Activated T-helper 2 cell treated with anti-CD3 and anti-CD28 coated beads, Interferon-gamma antibody, Interleukin-2, Interleukin-4, amounts not matched to agents 10 μg/mL and 5 μg/mL and 100 μg/mL, durations not matched to agents 14 hours and 24 hours and 36 hours (primary cell): ENCODE measurements at places on chromosomes 7 and 10. TPM values are rescaled to one million over a fixed set of nuclear protein-coding genes. Genes with fewer than 3 reads are reported as not detected.

DNA sequence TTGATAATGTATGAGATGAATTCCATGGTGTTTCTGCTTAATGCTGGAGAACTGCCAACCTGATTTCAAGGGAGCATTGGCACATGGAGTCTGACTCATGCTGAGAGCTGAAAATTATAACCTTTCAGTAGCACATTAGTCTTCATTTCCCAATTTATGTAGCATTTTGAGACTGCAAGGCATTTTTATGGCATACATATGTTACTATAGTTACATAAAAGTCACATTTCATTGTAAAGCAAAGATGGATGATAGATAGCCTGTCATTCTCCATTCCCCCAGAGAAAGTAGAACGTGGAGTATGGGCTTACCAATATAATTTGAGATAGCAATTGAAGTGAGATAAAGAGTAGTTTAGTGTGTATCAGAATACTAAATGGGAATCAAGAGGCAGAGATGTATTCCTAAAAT is 103.1 kb downstream of the SLC16A9 start:
- H3K36me3 ChIP-seq: no peaks in the 10 kb centered on the region
- no peak overlapping the region for H3K27ac ChIP-seq
- peaks cover 6% of the 10 kb centered on the region for H3K27me3 ChIP-seq
- no peaks in the 10 kb centered on the region for H3K4me1 ChIP-seq
- no peak overlapping the region for H3K4me3 ChIP-seq
- no peak for DNase-seq

DNA sequence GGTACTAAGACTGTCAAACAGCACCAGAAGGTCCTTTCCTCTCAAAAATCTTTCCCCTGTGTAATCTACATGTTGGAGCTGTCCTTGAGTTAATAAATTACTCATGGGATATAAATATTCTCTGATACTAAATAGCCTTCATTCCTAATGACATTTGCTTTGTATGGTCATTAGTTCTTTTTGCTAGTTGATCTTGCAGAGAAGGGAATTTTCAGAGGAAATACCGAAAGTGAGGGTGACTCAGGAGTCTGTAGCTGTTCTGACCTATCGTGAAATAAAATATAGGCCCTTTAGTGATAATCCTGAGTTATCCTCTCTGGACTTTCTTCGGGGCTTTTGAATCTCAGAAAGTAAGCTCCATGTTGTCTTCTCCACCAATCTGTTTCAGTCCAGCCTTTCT is 19.4 kb upstream of the CLDN12 start:
- H3K27ac ChIP-seq: no peak overlapping the region
- H3K27me3 ChIP-seq: no peaks in the 10 kb centered on the region
- H3K4me1 ChIP-seq: peaks cover 4% of the 10 kb centered on the region
- DNase-seq: no peak

DNA sequence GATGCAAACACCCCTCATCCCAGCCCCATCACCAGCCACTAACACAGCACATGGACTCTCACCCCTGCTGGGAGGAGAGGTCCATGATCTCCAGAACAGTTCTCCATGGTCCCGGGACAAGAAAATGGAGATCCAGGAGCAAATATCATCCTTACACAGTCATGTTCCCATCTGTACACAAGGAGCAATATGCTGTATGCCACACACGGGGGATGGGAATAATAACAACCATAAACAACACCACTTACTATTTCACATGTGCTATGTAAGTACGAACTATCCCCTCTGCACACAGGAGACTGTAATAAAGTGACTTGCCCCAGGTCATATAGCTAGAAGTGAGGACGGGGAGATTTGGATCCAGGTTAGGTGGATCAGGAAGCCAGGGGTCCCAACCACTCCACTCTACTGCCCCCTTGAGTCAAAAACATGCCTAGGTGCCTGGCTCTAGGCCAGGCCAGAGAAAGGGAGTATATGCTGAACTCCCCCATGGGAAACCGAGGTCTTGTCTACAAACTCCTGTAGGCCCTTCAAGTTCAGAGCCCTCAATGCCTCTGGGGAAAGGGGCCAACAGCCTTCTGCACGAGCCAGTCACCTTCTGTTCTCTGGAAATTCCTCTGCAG is 34.1 kb downstream of the LRRC20 start:
- no peak for DNase-seq
- no peak overlapping the region for H3K27ac ChIP-seq
- no peak overlapping the region for H3K4me3 ChIP-seq
- no peaks in the 10 kb centered on the region for H3K27me3 ChIP-seq
- no peaks in the 10 kb centered on the region for H3K36me3 ChIP-seq

DNA sequence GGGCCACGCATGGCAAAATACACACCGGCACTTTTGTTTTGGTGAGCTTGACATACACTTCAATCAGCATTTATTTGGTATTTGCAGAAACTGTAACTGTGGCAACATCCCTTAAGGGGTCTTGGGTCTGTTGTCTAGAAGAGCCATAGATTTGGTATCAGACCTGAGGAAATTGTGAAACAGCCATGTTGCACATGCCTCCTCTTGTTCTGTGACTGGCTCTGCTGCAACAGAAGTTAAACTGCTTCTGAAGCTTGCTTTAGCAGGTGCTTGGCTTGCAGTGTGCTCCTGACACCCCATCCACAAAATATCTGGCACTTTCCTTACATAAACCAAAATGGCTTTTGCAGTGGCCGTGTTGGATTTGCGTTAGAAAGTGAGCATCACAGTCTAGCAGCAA is 247.3 kb downstream of the GATA3 start:
- no peak for DNase-seq
- H3K27me3 ChIP-seq: peaks cover 5% of the 10 kb centered on the region
- no peak overlapping the region for H3K27ac ChIP-seq
- peaks cover 27% of the 10 kb centered on the region for H3K4me1 ChIP-seq
- H3K4me3 ChIP-seq: no peak overlapping the region

GRCh38 chr7:120949998-120950538 is 509 bp upstream of the ING3 start:
- DNase-seq: no peak
- H3K4me1 ChIP-seq: peaks cover 20% of the 10 kb centered on the region
- peaks cover 9% of the 10 kb centered on the region for H3K27me3 ChIP-seq
- peaks cover 29% of the 10 kb centered on the region for H3K36me3 ChIP-seq
- peak overlapping the region; percentile 97 for H3K27ac ChIP-seq
- H3K4me3 ChIP-seq: peak overlapping the region; percentile 91

- H3K4me1 ChIP-seq: no peaks in the 10 kb centered on the region
- H3K27ac ChIP-seq: no peak overlapping the region
- DNase-seq: no peak
Observed at GRCh38 chr10:34667177-34667576, 147.9 kb downstream of the PARD3 start.

DNA sequence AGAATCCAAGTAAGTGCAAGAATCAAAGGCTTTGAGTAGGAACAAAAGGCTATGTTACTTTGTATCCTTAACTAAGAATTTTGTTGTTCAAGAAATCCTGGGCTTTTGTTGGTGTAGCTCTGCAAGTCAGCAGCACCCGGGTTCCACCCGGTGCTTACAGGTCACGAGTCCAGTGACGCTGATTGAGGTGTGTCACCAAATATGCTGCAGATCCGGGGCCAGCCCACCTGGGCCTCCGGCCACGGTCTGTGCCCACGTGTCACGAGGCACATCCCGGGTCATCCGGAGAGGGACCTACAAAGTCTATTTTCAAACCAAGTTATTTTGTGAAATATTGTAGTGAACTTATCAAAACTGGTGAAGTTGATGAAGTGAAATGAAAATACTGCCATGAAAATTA is 103.1 kb downstream of the MGMT start:
- no peaks in the 10 kb centered on the region for H3K4me1 ChIP-seq
- no peak overlapping the region for H3K27ac ChIP-seq
- DNase-seq: no peak

DNA sequence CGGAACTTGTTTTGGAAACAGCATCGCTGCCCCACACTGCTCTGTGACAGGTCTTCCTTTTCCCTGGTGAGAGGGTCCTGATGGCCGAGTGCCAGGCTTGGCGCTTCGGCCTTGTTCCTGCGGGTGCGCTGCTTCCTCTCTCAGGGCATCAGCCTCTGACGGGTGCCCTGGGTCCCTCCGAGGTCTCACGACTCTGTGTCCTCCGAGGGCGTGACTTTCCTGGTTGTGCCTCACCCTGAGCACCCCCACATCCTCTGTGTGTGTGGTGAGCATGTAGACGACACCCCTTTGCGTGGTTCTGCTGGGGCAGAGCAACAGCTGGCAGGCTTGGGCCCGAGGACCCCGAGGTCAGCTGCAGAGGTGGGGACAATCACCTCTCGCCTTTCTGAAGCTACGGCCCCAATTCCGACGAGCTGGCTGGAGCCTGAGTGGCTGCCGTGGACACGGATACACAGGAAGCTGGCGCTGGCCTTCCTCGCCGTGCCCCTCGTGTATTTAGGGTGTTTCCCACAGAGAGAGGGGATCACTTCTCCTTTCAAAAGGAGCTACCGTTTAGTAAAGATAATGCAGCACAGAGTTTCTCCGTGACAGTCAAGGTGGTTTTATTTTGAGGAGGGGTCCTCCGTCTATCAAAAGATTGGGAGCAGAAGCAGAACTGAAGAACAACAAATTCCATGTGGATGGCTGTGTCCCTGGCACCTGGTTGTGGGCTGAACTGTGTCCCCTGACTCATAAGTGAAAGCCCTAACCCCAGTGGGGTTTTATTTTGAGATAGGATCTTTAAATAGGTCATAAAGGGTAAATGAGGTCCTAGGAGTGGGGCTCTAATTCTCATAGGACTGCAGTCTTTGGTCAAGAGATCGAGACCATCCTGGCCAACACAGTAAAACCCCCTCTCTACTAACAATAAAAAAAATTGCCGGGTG is 36.2 kb upstream of the PITRM1 start:
- H3K36me3 ChIP-seq: no peaks in the 10 kb centered on the region
- no peak overlapping the region for H3K4me3 ChIP-seq
- H3K27ac ChIP-seq: no peak overlapping the region

DNA sequence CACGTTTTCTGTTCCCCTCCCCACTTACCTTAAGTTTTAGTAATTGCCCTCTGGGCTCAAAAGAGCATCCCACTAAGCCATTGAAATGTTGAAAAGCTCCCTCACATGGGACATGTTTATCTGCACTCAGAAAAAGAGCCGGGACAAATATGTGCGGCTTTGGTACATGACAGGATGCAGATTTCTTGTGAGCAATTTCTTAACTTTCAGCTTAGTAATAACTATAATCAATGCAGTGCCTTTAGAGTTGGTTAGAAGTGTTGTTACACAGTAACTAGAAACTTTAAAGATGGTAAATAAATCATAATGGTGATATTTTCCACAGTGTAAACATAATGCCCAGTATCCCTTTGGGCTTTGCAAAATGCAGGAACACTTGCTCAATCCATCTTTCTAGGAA is 89.2 kb downstream of the ZNF365 start:
- no peak overlapping the region for H3K4me3 ChIP-seq
- no peak overlapping the region for H3K27ac ChIP-seq
- no peaks in the 10 kb centered on the region for H3K36me3 ChIP-seq
- DNase-seq: no peak

DNA sequence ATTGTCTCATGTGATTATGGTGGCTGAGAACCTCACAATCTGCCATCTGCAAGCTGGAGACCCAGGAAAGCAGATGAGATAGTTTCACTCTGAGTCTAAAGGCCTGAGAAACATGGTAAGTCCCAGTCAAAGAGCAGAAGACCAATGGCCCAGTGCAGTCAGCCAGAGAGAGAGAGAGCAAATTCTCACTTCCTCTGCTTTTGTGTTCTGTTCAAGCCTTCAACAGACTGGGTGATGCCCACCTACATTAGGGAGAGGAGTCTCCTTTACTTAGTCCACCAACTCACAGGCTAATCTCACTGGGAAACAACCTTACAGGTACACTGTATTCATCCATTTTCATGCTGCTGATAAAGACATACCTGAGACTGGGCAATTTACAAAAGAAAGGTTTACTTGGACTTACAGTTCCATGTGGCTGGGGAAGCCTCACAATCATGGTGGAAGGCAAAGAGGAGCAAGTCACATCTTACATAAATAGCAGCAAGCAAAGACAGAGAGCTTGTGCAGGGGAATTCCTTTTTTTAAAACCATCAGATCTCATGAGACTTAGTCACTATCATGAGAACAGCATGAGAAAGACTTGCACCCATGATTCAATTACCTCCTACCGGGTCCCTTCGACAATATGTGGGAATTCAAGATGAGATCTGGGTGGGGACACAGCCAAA is 4.7 kb upstream of the FRMPD2 start:
- H3K4me3 ChIP-seq: no peak overlapping the region
- H3K27ac ChIP-seq: peak overlapping the region; percentile 51
- no peaks in the 10 kb centered on the region for H3K36me3 ChIP-seq
- peaks cover 16% of the 10 kb centered on the region for H3K4me1 ChIP-seq

PKD2L1 gene
- not detected in 2 replicates for total RNA-seq

DNA sequence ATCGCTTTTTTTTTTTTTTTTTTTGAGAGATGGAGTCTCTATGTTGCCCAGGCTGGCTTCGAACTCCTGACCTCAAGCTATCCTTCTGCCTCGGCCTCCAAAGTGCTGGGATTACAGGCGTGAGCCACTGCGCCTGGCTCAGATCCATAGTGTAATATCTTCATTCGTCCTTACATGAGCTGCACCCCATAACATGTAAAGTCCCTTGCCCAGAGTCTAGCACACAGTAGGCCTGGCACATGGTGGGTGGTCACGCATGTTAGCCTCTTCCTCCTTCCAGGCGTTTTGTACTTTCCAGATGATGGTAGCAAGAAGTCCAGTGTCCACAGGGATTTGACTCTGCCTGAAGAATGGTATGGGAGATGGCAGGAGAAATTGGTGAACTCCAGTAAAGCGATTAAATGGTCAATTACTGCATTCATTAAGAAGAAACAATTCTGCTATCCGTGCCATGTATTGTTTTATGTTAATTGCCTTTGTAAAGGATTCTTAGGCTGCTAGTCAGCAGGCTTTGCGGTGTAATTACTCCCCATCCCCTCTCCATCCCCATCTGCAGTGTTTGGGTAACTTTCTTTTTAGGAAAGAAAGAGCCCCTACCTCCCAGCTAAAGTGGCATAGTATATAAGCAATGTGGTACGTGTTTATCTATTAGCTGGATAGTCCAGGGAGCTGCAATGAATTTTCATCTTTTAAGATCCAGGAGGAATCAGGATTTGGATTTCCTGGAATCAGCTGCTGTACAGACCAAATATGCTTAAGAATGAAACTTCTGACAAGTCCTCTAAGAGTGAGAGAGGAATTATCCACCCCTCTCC is 1.2 kb downstream of the TPST1 start:
- H3K27ac ChIP-seq: peak overlapping the region; percentile 34
- H3K36me3 ChIP-seq: no peaks in the 10 kb centered on the region
- peaks cover 40% of the 10 kb centered on the region for H3K27me3 ChIP-seq
- peaks cover 28% of the 10 kb centered on the region for H3K4me1 ChIP-seq
- DNase-seq: no peak

DNA sequence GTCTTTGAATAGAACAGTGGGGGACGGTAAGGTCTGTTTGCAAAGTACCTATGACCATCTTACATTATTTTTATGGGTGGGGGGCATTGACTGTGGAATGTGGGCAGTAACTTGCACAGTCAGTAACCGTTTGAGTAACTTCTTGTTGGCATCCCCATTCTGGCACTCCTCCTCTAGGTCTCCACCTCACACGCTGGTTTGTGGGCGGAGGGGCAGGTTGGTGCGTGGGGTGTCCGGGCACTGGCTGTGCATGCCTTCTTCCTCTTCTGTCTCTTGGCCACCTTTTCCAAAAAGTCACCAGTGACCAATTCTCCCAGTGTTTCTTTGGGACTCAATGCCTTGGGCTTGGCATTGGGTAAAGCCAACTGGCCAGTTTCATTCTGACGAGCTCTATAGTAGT is 43.6 kb downstream of the DNAJB6 start:
- no peak for DNase-seq
- no peaks in the 10 kb centered on the region for H3K27me3 ChIP-seq
- H3K27ac ChIP-seq: no peak overlapping the region
- no peak overlapping the region for H3K4me3 ChIP-seq
- H3K36me3 ChIP-seq: peaks cover 74% of the 10 kb centered on the region
- H3K4me1 ChIP-seq: peaks cover 18% of the 10 kb centered on the region
